ENCODE measurements at places on chromosomes 7 and 10.

DNA sequence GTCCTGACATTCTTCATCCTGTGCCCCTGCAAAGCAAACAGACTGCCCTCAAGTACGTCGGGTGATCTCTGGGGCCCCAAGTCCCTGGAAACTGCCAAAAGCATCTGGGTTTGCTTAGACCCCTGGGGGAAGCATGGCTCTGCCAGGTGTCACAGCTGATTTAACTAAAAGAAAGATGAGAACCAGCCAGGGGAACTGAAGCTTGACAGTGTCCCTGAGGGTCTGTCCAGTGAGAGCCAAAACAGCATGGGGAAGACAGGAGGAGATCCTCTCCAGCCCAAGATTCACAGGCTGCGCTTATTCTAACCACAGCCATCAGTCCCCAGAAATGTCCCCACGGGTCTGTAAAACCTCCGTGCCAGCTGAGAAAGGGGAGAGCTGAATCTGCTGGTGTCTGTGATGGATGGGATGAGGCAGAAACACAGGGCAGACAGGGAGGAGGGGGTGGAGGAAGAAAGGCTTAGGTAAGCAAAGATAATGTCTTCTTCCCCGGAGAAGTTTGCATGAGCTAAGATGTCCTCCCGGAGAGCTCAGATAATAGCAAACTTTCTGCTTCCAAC lies 21.3 kb downstream of the CCDC3 start:
- DNase-seq = no peak

DNA sequence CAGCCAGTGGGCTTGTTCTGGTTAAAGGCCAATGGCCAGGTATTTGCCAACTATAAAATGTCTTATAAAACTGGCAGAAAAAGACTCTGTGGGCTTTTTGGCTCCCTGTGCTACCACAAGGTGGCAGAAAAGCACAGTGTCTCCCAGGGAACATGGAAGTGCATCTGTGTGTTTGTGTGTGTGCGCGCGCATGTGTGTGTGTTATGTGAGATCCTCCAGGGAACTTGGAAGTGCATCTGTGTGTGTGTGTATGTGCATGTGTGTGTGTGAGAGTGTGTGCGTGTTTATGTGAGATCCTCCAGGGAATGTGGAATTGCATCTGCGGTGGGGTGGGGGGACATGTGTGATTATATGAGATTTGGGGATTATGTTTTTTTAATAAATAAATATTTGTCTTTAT lies 30.2 kb upstream of the ABI1 start:
- DNase-seq = peak; percentile 24

DNA sequence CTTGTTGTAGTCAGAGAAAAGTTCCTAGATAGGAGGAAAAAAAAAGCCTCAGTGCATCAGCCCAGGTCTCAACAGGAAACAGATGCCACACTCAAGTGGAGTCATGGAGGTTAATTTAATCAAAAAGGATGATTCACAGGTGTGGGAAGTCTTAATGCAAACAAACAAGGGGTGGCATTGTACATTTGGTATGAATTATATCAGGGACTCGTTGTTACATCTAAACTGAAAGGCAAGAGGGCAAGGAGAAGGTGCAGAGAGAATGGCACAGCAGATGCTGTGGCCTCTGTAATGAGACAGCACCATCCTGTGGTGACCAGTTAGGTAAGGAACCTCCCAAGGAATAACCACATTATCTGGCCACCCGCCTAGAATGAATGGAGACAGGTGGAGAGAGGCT lies 133.7 kb downstream of the PTPRZ1 start:
- DNase-seq = no peak

GRCh38 chr10:113230011-113230610 lies 280.1 kb downstream of the TCF7L2 start:
- DNase-seq = no peak

DNA sequence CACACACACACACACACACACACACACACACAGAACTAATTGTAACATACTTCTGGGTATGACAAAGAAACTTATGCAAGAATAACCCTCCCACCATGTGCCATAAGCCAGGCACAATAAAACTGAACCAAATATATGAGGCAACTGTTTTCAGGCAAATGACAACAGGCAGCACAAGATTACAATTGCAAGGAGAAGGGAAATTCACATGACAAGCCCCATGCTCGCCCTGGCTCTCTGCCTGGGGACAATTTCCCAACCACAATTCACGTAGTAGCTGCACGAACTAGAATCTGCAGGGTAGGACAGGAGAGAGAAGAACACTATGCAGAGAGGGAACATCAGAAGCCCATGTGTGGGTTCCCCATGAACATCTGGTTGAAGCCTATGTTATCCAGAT lies 143.3 kb downstream of the CALN1 start:
- no peak for DNase-seq

GRCh38 chr7:100166317-100166940 lies 2.0 kb downstream of the GAL3ST4 start:
- no peak for DNase-seq

DNA sequence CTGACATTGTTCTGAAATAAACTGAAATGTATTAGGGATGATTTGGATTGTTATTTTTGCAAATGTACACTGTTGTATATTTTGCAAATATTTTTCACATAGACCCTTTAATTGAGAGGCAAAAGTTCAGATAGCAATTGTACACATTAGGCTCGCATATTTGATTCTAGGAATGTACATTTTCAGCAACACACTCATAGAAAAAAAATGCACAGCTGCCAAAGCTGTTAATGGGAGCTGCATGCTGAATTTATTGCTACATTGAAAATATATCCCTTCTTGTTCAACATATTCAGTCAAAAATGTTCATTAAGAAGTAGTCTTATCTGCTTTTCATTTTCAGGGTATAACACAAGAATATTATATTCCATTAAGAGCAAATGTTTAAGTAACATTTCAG lies 512.9 kb downstream of the ATRNL1 start:
- DNase-seq = no peak

DNA sequence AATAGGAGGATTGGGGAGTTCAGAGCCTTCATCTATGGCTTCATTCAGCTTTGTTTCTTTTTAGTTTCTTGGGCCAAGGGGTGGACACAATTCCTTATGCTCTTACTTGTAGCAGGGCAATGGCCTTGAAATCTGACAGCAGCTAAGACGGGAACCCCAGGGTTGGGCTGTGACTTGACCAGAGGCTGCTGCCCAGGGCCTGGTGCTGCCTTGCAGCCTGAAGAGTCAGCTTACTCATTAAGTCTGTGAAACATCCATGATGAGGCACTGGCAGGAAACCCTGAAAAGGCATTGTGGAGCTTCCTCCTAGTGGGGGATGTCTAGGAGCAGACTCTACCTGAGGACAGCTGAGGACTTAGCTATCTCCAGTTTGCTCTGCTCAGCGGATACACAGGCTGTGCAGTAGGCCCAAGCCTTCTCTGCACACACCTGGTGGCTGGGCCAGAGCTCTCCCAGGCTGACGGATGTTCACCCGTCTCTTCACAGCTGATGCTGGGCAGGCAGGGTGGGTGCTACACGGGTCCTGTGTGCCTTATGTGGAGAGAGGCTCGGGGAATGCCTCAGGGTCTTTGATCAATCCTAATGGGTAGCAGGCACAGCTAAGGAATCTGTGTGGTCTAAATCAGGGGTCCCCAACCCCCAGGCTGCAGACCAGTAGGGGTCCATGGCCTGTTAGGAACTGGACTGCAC lies 17.8 kb downstream of the CXCL12 start:
- no peak for DNase-seq

- no peak for DNase-seq
Observed at GRCh38 chr10:35934642-35934995, 292.5 kb upstream of the FZD8 start.

DNA sequence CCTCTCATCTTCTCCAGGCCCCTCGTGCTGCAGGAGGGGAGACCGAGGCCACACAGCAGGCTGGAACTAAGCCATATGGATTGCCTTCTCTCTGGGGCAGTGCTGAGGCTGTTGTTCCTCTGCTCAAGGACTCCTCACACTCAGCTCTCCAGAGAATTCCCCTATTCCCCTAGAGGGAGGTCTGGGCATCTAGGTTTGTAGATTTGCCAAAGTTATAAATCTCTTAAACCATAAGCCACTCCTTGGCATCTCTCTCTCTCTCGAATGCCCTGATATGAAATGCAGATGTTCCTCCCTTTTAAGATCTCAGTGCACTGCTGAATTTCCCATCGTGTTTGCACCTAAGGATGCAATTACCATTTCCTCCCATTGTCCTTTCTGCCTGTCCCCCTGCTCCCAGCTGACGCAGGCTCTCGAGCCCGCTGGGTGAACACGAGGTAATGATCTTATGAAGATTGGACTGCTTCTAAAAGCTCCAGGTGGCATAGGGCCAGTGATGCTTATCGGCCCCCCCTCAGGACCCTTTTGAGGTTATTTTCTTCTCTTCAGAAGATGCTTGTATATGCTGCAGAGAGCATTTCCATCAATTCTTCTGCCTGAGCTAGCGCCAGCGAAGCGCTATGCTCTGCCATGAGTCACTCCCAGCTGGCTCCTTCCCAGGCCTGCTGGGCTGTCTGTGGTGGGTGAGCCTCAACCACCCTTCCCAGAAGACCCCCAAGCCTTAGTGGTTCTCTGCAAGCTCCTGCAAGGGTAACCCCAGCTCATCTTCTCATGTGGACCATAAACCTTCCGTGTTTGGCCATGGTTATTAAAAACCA lies 41.6 kb upstream of the AQP1 start:
- DNase-seq = no peak

GRCh38 chr10:133293810-133294119 lies 14.9 kb downstream of the TUBGCP2 start:
- DNase-seq = no peak

DNA sequence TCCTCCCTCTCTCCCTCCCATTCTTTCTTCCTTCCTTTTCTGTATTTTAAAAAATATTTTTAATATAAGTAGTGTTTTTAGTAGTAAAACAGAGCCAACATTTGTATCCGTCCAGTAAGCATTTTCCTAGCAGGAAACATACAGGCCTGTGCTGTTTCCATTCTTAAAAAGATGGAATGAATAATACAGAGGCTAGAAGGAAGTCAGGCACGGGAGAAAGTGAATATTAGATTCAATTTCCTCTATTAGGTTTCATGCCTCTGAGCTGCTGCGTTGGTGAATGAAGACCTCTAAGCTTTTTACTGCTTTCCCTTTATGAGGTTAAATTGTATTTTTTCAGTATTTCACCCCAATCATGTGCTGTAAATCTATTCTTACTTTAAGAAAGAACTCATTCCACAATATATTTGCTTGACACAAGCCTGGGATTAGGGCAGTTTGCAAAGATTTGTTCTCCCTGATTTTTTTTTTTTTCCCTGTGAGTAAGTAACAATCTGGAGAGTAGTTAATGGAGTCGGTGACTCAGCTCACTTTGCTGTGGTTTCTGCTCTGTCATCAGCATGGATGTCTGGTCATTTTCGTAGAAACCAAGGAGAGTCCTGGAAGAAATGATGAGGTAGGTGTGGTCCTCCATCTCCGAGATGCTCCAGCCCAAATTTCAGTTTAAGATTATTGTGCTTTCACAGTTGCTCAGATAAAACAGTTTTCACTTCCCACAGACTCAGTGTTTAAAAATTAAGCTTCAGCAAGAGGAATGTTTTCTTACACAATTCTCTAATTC lies 76.1 kb upstream of the PITRM1 start:
- DNase-seq = peak; percentile 7

DNA sequence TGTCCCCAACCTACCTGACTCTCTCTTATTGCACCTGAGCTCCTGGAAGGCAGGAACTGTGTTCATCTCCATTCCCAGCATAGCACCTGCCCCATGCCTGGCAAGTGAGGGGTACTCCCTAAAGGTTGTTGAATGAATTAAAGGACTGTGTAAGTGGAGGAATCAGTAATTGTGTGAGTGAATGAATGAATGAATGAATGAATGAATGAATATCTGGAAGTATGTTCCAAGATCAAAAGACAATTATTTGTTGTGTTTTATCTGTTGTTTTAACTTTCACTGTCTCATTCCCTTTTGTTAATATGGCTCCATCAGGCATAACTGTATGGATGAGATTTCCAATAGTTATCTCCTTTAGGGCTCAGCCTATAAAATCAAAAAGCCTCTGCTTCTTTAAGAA lies 4.0 kb downstream of the WIPF3 start:
- no peak for DNase-seq

DNA sequence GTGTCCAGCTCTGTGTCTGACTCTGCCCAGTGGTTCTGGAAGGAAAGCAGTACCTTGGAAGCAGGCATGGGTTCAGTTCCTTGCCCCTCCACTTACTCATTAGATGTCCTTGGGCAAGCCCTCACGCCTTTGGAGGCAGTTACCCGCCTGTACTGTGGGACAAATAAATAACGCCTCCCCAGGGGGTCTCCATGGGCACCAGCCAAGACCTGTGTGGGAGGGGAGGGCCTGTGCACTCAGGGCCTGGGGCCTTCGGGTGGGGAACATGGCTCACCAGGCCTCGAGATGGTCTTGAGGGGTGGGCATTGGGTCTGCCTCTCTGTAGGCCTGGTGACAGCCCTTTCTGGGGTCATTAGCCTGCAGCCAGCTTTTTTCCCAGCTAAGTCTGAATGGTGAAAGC lies 142.0 kb downstream of the GRK5 start:
- DNase-seq = no peak

- DNase-seq = no peak
Observed at GRCh38 chr10:114327537-114328440, 76.5 kb downstream of the AFAP1L2 start.

- no peak for DNase-seq
Observed at GRCh38 chr7:90728568-90728967, 132.4 kb downstream of the CDK14 start.

DNA sequence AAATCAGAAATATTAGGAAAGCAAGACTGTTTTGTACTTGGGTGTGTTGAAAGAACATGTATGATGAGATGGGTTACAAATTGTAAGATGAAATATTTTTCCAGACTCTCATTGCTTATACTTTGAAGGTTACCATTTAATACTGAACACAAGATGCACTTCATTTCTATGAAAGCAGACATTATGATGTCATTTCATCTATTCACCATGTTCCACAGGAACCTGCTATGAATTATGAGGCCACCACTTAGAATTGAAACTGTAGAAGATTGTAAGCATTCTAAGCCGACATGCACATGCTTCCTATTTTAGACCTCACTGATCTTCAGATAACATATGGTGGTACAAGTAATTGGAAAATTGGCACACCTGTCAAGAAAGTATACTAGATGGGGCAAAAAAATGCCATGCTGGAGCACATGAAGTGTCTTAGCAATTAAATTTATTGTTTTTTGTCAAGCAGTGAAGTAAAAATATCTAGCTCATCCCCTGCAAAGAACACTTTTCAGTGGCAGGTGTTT lies 195.0 kb downstream of the PHF14 start:
- no peak for DNase-seq

DNA sequence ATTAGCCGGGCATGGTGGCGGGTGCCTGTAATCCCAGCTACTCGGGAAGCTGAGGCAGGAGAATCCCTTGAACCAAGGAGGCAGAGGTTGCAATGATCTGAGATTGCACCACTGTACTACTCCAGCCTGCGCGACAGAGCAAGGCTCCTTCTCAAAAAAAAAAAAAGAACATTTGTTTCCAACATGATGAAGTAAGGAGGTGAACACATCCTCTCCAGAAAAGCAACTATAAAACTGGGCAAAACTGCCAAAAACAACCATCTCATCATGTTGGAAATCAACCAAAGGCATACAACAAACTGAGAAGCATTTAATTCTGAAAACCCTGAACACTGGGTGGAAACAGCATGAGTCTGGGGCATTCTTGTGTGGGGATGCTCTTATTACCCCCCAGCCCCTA lies 14.3 kb downstream of the PRTFDC1 start:
- DNase-seq = no peak
